ENCODE measurements at places on chromosomes 12 and 14.
A peak's percentile ranks its signal among the peaks of the same experiment; 100 is the strongest.

GRCh38 chr12:71312768-71313403, 126.7 kb upstream of the LGR5 start:
- DNase-seq, result no peak

DNA sequence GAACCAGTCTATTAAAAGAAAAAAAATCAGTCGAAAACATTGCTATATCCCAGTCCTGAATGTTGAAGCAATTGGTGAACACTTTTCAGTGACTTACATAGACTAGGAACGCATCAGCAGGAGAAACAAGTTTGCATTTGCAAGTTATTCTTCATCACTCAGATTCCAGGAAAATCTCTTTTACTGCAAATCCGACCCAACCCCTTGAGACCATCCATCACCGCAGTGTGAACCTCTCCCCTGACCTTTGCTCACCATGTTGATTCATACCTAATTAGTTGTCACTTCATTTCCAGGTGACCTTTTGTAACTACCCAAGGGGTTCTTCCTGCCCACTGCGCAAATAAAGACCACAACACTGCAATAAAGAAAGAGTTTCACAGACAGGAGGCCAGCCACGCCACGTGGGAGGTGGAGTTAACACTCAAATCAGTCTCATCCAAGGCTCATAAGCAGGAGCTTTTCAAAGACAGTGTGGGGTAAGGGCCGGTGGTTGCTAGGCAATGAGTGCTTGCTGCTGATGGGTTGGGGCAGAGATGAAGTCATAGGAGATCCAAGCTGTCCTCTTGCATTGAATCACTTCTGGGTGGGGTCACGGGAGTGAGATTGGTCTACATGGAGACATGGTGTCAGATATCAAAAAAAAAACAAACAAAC, 241.3 kb upstream of the TMEM132C start:
- no peak for DNase-seq

- DNase-seq, result peak; percentile 43
Observed at GRCh38 chr12:117189725-117190209, 503 bp downstream of the FBXO21 start.

DNA sequence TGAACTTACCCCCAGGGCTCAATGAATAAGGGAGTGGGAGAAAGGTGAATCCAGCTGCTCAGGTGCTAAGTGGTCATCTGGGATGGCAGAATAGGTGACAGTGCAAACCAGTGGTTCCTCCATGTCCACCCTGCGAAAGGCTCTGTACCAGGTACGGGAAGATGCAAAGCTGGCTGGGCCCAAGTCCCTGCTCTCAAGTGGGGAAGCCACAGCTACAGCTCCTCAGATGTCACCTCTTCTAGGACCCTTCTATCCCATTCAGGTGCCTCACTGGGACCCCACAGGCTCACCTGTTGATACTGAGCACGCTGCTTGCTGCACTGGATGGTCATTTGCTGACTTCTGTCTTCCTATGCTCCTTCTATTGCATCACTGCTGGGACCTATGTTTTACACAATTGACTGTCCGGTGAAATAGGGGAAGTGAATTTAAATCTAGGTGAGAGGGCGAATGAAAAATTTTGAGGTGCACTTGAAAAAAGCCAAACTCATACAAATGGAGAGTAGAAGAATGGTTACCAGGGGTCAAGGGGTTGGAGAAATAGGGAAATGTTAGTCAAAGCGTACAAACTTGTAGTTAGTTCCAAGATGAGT, 20.3 kb upstream of the PPP4R4 start:
- no peak for DNase-seq

- no peak for DNase-seq
Observed at GRCh38 chr12:26610774-26611173, 222.2 kb downstream of the ITPR2 start.

- no peak for DNase-seq
Observed at GRCh38 chr12:52277486-52278245, 3.2 kb downstream of the KRT86 start.

DNA sequence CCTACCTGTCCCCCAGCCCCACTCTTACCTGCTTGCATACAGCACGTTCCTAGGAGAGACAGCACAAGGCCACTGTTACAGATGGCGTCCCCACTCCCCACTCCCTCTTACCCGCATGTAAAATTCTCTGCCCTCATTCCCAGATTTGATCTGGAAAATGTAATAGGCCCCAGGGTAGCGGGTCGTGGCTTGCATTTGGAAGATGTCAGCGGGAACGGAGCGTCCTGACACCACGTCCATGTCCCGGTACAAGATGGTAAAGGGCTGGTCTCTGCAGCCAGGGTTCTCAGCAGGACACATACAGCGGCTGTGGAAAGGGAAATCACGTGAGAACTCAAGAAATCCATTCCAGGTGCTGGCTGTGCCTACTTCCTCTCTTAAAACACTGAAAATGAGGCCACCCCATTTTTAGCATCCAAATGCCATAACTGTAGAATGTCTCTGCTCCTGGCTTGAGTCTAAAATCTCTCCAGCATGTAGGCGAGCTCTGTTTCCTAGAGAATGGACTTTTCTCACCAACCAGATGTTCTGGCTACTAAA, 10.1 kb upstream of the TC2N start:
- no peak for DNase-seq

DNA sequence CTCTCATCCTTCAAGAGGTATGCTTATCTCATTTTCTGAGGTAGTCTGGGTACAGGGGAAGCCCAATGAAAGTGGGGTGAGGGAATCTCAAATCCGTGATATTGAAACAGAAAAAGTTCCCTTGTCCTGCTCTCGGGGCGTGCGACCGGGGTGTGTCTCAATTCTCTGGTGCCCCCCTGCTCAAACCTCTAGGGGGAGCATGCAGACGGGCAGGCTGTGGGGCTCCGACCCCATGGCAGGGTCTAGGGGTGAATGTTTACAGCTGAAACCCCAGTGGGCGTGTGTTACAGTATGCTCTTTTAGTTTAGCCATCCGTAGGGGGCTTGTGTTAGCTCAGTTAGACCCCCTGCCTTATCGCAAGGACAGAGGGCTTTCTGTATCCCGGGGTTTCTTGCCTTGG, 68.7 kb downstream of the PTPRQ start:
- DNase-seq, result no peak

DNA sequence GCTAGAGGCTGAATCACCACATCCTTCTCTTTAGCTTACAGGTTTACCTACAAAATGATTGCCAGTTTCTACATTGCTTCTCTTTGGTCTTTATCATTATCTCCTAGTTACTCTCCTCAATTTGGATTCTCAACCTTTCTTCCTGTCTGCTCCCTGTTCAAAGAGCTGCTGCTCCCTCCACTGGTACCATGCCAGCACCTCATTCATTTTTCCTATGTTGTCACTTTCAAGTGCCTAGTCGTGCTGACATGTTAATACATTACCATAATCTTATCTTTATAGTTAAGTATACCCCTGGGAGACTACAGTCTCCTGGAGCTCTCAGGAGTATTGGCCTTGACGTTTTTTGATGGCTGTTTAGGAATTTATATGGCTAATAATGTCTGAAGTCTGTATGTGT, 14.2 kb downstream of the FRS2 start:
- DNase-seq, result no peak

DNA sequence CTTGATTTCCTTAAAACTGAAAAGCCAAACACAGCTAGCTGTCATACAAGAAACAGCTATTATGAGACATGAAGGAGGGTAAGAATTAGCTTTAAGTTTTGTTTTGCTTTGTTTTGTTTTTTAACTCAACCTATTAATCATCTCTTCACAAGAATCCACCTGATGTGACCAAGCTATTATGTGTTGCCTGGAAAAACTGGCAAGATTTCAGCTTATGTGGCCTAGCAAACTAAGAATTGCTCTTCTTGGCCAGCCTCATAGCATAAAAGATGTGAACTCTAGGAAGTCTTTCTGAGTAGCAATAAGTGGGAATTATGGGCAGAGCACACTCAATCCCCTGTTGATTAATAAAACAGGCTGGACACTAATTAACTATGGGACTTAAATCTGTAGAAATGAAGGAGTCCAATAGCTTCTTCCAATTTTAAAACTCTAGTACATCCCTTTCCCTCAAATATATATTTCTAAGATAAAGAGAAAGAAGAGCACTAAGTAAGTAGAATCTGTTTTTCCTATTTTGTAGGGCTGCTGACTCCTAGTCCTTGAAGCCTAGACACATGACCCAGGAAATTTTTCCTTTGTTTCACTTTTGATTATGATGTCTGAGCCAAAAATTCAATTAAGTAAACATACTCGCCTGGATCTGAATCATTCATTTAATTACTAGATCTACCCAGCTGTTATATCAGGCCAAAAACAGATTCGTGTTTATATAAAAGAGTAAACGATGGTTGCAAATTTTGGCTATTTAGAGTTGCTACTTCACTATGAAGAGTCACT, 75.7 kb downstream of the GTF2A1 start:
- DNase-seq, result no peak

DNA sequence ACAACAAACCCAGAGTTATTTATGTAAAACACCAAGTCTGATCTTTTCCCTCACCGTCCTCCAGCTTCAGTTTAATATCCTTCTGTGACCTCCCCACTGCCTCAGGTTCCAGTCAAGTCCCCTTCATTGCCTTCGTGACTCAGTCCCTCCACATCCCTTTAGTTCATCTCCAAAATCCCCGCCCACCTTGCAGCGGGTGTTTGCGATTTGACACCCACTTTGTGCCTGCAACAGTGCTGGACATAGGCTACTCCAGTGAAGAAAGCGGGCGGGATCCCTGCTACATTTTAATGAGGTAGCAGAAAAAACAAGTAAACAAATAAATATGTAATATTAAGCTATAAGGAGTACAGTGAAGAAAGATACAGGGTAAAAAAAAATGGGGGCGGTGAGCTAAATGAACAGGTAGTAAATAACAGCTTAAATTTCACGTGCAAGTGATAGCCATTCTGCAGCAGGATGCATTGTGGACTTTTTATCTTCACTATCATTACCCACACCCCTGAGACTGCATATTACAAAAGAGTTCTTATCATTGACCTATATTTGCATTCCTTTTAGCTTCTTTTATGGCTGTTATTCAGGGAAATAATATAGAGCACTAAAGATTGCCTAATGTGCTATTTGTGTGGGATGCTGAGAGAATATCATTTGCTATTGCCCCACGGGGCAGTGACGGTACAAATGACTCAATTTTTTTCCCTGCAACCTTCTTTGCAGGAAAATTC, 222.8 kb upstream of the NUDT4 start:
- no peak for DNase-seq

- DNase-seq, result no peak
Observed at GRCh38 chr14:80549141-80549540, 337.8 kb upstream of the DIO2 start.
